Progenitor cell of endocrine pancreas (in vitro differentiated cells): ENCODE measurements at places on chromosomes 2 and 18.

DNA sequence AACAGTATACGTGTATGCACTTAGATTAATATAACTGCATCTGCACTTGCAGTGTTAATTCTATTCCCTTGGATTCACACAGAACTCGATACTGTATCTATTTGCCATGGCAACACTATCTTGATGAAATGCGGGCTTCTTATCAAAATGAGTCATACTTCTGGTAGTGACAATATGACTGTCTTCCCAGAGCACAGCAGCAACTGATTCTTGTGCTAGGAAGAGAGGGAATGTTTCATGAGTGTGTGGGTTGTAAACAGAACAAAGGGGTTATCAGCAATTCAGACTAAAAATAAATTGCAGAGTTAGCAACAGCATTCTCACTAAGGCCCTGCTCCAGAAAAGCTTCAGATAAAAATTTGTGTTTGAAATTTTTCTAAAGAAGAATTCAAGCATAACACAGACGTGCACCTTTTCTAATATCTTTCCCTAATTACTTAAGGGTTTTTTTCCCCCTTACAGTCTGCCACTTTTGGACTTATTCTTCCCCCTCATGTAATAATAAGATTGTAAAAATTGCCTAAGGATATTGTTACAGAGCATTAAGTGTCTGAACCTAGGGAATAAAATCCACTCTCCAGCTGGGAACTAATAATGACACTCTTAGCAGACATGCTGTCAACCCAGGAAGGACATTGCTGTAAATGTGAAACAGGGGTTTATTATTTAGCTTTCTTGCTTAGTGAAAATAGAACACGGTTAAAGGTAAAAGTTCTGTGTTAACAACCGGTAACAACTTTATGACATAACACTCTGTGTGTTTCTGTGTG is 99.9 kb upstream of the SLC38A11 start:
- no peaks in the 10 kb centered on the region for H3K27me3 ChIP-seq
- DNase-seq = no peak
- H3K27ac ChIP-seq = no peak overlapping the region
- H3K4me3 ChIP-seq = no peak overlapping the region
- H3K4me1 ChIP-seq = peaks cover 14% of the 10 kb centered on the region

DNA sequence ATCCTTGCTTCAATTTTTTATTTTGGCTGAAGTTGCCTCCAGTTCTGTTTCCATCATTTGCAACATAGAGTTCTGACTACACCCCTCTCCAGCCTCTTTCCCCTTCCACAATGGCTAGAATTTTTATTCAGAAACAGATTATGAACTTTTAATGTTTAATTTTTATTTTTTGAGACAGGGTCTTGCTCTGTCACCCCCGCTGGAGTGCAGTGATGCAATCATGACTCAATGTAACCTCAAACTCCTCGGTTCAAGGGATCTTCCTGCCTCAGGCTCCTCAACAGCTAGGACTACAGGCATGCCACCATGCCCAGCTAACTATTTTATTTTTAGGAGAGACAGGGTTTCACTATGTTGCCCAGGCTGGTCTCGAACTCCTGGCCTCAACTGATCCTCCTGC is 2.8 kb downstream of the NTSR2 start:
- H3K27ac ChIP-seq = no peak overlapping the region
- DNase-seq = no peak
- peaks cover 42% of the 10 kb centered on the region for H3K27me3 ChIP-seq
- peaks cover under 1% of the 10 kb centered on the region for H3K36me3 ChIP-seq
- no peaks in the 10 kb centered on the region for H3K4me1 ChIP-seq

GRCh38 chr2:173663835-173664512 is 301.2 kb downstream of the SP3 start:
- H3K4me1 ChIP-seq = no peaks in the 10 kb centered on the region
- no peaks in the 10 kb centered on the region for H3K36me3 ChIP-seq
- H3K27ac ChIP-seq = no peak overlapping the region
- H3K4me3 ChIP-seq = no peak overlapping the region

DNA sequence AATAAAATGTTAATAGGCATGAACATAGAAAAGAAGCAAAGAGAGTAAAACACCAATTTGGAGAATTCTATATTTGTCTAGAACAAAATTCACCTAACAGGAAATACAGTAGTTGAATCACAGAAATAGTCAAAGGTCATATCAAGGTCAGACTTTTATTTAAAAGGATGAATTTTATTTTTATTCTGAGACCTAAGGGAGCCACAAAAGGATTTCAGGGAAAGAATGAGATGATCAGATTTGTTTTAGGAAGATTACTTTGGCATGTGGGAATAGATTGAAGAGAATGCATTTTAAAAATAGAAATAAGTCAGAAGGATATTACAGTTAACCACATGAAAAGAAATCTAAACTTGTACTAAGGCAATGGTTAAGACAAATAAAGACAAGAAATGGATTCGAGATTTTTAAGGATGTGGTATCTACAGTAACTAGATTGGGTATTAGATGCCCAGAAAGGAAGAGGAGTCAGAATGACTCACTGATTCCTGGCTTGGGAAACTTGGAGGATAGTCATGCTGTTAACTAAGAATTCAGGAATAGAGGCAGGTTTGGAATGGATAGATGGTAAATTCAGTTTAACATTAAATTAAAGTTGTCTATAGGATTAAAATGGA is 56.0 kb downstream of the METTL4 start:
- peaks cover 11% of the 10 kb centered on the region for H3K27me3 ChIP-seq
- no peak overlapping the region for H3K27ac ChIP-seq
- peaks cover 14% of the 10 kb centered on the region for H3K4me1 ChIP-seq
- DNase-seq = no peak

DNA sequence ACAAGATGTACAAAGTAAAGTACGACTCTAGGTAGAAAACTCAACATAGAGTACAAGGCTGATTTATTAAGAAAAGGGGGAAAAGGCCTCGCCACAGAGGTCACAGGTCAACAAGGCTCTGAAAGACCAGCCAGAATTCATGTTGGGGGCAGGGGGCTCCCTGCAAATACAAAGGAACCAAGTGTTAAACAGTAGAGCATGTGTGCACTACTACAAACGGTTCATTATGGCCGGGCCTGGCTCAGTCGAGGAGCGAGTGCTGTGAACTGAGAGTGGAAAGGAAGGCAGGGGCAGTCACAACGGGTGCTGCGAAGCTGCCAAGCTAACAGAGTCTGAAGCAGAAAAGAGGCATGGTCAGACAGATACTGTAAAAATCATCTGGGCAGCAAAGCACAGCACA is 77.1 kb downstream of the MBOAT2 start:
- peaks cover 15% of the 10 kb centered on the region for H3K36me3 ChIP-seq
- peak overlapping the region; percentile 85 for H3K27ac ChIP-seq
- no peak for DNase-seq

DNA sequence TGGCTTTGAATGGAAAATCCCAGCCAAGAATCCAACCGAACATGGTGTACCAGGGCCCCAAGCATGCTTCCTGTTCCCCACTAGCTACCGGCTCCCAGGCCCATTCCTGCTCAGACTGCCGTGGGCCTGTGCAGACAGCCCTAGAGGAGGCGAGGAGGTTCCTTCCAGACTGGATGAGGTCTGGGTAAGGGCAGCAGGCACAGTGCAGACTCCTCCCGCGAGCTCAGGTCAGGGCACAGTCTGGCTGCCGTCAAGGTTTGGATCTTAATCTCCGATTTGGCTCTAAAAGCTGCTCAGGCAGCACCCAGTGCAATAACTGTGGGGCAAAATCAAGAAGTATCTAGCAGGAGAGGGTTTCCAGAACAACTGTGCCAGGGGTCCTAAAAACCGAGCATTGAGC is 19.3 kb upstream of the TTR start:
- DNase-seq = no peak
- H3K36me3 ChIP-seq = no peaks in the 10 kb centered on the region
- H3K27ac ChIP-seq = no peak overlapping the region
- peaks cover 11% of the 10 kb centered on the region for H3K4me1 ChIP-seq

DNA sequence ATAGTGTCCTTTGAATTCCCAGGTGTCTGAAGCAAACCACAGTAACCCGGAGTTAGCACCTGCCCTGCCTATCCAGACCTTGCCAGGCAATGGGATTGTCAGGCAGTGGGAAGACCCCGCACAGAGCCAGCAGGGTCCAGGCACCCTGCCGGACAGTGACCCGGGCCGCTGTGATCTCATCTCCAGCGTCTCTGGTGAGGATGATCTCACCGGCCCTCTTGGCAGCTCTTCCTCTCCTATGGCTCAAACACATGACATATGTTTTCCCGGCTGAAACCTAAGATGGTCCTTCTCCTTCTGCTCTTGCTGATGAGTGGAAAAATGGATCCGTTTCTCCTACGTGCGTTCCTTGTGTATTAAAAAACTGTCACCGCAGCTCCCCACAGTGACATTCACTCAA is 75.1 kb downstream of the ACOXL start:
- no peak overlapping the region for H3K27ac ChIP-seq
- no peak overlapping the region for H3K4me3 ChIP-seq
- no peaks in the 10 kb centered on the region for H3K4me1 ChIP-seq
- no peaks in the 10 kb centered on the region for H3K36me3 ChIP-seq
- no peak for DNase-seq

DNA sequence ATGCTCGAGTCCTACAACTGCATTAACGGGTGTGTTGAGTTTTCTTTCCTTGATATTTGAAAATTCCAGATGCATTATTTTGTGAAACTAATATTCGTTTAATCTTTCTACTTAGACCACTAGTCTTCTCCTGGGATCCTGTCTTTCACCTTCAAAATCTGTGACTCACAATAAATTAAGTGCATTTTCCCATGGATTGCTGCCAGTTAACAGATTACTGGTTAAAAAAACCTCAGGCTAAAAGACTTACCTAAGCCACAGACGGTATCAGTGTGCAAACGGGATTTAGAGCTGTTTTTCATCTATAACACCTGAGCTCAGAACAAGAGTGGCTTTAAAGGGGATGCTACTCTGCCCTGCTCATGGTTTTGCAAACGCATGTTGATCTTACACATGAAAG is 10.2 kb downstream of the FECH start:
- H3K27ac ChIP-seq = no peak overlapping the region
- H3K36me3 ChIP-seq = peaks cover 15% of the 10 kb centered on the region
- no peaks in the 10 kb centered on the region for H3K27me3 ChIP-seq
- H3K4me3 ChIP-seq = no peak overlapping the region
- DNase-seq = no peak

GRCh38 chr2:58762176-58762781 is 521.2 kb upstream of the FANCL start:
- no peak overlapping the region for H3K4me3 ChIP-seq
- no peaks in the 10 kb centered on the region for H3K36me3 ChIP-seq
- DNase-seq = peak; percentile 48
- H3K27ac ChIP-seq = no peak overlapping the region

DNA sequence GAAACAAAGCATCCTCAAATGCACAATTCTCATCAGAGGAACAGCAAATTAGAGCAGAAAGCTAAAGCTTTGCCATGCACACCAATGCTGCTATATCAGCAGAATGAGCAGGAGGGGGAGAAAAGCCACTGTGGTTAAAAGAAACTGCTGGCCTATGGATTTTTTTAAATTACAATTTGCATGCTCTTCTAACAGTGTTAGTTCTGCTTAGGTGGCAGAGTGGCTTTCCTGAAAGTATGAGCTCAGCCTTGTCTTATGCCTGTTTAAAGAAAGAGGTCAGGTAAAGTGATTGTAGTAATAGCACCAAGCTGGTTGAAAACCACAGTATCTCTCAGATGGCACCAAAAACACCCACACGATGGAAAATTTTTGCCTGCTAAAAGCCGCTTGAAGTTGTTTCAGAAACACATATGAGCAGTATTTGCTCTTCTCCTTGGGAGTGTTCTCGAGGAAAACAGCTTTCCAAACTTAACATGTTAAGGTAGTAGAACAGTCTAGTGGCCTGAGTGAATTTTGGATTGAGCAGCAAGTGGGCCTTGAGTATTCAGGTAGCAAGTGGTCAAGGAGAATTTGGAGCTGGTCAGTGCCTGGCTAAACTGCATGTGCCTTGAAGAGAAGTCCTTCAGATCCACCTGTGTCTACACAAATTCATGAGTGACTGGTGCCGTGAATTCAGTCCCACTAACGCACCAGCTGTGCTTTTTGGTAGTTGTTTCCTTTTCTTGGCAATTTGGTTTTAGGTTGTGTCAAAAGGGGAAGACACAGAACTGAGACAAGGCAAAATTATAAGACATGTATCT is 19.6 kb upstream of the NDUFV2 start:
- no peaks in the 10 kb centered on the region for H3K27me3 ChIP-seq
- no peak for DNase-seq
- H3K4me1 ChIP-seq = no peaks in the 10 kb centered on the region
- H3K27ac ChIP-seq = no peak overlapping the region
- no peaks in the 10 kb centered on the region for H3K36me3 ChIP-seq

DNA sequence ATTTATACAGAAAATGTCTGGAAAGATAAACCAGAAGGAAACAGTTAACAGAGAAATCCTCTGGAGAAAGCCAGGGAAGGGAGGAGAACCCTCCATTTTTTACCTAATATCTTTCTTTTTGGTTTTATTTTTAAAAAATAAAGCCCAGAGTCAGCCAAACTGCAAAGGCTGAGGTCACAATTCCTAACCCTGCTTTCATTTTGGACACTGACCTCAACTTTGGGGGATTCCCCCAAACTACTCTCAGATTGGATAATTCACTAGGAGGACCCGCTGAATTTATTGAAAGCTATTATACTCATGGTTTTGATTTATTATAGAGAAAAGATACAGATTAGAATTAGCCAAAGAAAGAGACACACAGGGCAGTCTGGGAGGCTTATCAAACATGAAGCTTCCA is 93.3 kb upstream of the SP3 start:
- DNase-seq = no peak
- H3K4me3 ChIP-seq = no peak overlapping the region
- H3K27ac ChIP-seq = no peak overlapping the region
- H3K36me3 ChIP-seq = no peaks in the 10 kb centered on the region
- H3K27me3 ChIP-seq = peaks cover 16% of the 10 kb centered on the region

DNA sequence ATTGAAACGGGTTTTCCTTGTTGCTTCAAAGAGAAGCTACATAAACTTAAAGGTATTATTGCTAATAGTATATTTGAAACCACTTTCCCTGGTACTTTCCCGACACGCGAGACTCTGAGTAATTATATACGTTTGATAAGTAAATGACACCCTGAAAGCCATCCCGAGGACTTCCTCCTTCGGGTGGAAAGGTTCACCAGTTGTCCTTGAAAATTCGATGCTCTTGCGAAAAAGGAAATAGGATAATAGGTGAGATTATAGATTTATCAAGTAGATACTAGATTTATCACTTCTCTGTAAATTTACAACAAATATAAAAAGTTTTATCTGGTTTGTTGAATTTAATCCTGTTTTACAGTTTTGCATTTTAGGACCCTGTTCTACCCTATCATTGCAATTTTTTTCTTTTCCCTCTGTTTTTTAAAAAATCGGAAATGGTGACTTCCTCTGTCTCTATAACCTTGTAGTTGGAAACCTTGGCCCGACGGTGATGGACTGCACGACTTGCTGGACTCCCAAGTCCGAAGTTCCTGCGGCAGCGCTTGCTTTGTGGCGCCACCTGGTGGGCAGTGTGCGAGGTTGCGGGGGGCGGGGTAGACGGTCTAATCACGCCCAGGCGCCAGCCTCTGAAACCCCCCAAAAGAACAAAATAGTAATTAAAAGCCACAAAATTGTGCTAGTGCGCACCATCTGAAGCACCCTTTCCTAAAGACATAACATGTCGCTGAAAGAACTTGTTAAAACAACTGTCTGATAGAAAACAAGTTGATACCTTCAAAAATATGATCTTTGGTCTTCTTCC is 972 bp upstream of the DLX2 start:
- peak overlapping the region; percentile 88 for H3K27ac ChIP-seq
- peaks cover 13% of the 10 kb centered on the region for H3K4me1 ChIP-seq
- peak overlapping the region; percentile 59 for H3K4me3 ChIP-seq
- peak; percentile 87 for DNase-seq

GRCh38 chr2:172609488-172609887 is 53.6 kb downstream of the PDK1 start:
- H3K27me3 ChIP-seq = no peaks in the 10 kb centered on the region
- H3K27ac ChIP-seq = no peak overlapping the region
- H3K4me1 ChIP-seq = peaks cover 3% of the 10 kb centered on the region
- no peak for DNase-seq
- H3K36me3 ChIP-seq = peaks cover 3% of the 10 kb centered on the region
- no peak overlapping the region for H3K4me3 ChIP-seq
